ENCODE measurements at places on chromosomes 7 and 10.

DNA sequence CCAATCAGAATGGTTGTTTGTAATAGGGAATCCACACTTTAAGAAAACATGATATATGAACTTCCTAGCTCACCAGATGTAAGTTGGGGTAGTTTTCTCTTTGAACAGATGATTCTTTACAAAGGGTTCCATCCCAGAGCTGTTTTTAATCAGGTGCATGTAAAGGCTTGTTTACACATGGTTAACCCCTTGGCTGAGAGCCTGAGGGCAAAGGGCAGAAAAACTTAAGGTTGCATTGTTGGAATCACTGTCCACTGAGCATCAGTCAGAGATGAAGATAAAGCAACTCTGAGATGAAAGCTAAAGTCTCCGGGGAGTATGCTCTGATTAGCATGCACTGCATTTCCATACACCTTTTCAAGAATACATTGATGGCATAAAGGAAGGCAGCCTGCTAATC is 518.2 kb downstream of the SORCS3 start:
- DNase-seq = no peak

DNA sequence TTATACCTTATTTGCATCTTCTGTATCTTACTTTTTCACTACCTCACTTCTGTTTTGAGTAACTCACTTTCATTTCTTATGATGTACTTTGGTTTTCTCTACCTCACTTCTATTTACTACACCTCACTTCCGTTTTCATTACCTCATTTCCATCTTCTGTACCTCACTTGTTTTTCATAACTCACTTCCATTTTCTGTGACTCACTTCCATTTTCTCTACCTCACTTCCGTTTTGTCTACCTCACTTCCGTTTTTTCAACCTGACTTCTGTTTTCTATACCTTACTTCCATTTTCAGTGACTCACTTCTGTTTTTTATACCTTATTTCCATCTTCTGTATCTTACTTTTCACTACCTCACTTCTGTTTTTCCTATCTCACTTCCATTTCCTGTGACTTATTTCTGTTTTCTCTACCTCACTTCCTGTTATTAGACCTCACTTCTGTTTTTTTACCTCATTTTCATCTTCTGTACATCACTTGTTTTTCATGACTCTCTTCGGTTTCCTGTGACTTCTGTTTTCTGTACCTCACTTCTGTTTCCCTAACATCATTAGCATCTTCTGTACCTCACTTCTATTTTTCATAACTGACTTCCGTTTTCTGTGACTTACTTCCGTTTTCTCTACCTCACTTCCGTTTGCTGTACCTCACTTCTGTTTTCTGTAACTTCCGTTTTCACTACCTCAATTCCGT is 493.1 kb upstream of the AKR1E2 start:
- DNase-seq = peak; percentile 24

GRCh38 chr7:78095549-78095948 is 297.0 kb downstream of the PHTF2 start:
- no peak for DNase-seq

GRCh38 chr7:43727003-43727402 is 2.3 kb downstream of the COA1 start:
- DNase-seq = no peak

DNA sequence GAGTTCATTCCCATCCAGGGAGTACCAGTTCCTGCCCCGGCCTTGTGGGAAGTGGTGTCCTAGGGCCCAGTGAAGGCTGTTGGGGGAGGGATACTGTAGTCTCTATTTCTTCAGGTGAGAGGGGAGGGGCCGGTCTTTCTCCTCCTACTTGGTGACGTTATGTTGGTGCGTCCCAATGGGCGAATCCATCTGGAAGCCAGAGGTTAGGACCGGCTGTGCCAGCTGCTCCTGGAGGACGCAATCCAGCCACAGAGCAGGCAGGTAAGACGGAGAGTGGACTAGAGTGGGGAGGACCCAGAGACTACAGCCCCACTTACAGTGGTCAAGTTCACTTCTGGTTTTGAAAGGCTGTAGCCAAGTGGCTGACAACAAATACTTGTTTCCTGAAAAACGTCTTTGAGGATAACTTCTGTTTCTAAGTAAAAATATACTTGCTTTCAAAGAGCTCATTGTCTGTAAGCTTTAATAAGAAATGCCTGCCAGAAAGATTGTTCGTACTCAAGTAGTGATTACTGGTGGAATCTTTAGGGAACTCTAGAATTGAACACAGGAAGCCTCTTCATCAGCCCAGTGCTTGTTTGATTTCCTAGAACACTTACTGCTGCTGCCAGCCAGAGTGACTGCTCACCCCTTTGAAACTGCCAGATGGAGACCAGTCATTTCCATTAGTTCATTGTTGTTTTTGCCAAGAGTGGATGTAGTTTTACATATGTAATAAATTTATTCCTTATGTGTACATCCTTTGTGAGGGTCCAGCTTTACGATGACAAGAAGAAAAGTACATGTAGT is 25.4 kb downstream of the RBM33 start:
- DNase-seq = no peak

DNA sequence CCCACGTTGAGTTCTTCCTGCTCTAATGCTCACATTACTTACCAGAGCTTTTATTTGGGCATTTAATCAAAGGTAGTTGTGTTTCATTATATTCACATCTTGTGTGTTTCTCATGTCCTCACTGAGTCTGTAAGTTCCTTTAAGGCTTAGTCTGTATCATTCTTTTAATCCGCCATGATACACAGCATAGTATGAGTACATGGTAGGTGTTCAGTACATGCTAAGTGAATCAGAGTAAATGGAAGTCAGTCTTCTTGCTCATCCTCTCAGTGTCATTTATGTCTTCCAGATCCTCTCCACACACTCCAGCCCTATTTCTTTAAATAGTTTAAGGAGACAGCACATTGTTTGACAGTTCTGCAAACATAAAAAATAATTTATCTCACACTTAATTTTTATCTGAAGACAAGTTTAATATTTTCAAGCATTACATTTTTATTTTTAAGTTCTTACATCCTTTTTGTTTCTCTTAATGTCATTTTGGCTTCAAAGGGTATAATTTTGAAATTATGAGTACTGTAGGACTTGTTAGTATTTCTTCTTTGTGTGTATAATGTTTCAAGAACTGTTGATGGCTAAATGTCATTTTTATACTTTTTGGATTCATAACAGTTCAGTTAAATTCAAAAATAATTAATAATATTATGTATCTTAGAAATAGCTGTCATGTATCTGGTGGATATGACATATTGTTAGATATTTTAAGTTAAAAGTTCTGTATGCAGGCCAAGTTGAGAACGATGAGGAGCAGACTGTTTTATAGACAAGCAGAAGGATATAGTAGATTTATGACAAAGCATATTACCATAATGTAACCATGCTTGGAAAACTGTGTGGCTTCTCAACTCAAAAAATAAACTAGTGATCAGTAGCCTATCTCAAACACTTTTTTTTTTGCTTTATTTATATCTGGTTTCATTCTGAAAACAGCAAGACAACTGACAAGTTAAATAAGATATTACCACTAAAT is 342.7 kb downstream of the LRMDA start:
- no peak for DNase-seq

DNA sequence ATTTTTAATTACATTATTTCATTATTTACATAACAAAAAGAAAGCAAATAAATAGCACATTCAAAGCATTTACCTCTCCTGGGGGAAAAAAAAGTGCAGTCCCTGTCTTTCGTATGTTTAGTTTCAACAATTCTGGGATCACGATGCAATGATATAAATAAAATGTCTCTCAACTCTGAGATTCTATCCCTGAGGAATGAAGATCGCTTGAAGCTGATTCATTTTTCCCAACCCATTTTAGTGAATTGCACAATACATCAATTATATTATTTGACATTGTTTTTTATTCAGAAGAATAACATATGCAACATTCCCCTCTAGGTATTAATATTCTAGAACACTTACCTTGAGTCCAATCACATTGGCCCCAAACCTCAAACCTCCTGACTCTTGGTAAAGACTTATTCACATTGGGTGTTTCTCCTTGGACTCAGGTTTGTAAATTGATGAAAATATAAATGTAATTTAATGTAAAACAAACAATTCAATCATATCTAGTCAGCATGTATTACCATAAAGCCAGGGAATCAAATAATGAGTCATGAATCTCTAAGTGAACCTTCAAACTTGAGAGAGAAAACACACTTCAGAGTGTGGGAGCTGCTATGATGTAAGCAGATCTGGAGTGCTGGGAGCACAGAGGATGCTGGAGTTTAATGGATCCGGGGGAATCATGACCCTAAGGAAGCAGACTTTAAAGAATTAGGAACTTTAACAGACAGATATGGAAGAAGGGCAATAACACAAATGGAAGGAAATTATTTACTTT is 5.3 kb upstream of the SCIN start:
- DNase-seq = no peak

GRCh38 chr10:53123311-53123710 is 350.7 kb upstream of the MBL2 start:
- DNase-seq = no peak

- DNase-seq = no peak
Measured at GRCh38 chr7:24757353-24758275, at the start of gene GSDME. Gene GSDME (minus strand): TSS chr7:24757464. CDS start chr7:24749774, 7,690 bp downstream.

GRCh38 chr10:84608126-84608525 is 279.7 kb downstream of the CCSER2 start:
- DNase-seq = no peak

All from CD4-positive, alpha-beta T cell treated with Interleukin-12 subunit alpha and Interleukin-12 subunit beta, for 1 hour (primary cell).